Adrenal gland (tissue), 19 donors: ENCODE measurements at places on chromosomes 12 and 14. TPM values are rescaled to one million over a fixed set of nuclear protein-coding genes. Genes with fewer than 3 reads are reported as not detected.

HOXC10 gene
- 3.4 TPM for total RNA-seq

ZNF641 gene
- 65.2 TPM for total RNA-seq

MSI1 gene
- total RNA-seq: 10.0 TPM

C3AR1 gene
- total RNA-seq: 27.7 TPM

DNAJC22 gene
- 0.55 TPM for total RNA-seq

TMTC1 gene
- 82.2 TPM for total RNA-seq

ABCB9 gene
- total RNA-seq: 5.7 TPM

GYS2 gene
- not detected for total RNA-seq

MARCHF9 gene
- 16.7 TPM for total RNA-seq

LYSET gene
- 22.2 TPM for total RNA-seq

KRT82 gene
- total RNA-seq: not detected

PRIM1 gene
- 5.0 TPM for total RNA-seq

LAG3 gene
- not detected for total RNA-seq

MUCL1 gene
- total RNA-seq: not detected

DIO2 gene
- 3.0 TPM for total RNA-seq
